Lower leg skin (tissue), 4 donors: ENCODE measurements at places on chromosomes 11 and 22. TPM values are rescaled to one million over a fixed set of nuclear protein-coding genes. Genes with fewer than 3 reads are reported as not detected.

- no peak for DNase-seq
Observed at GRCh38 chr11:86703987-86704386, 31.6 kb upstream of the ME3 start.

DNA sequence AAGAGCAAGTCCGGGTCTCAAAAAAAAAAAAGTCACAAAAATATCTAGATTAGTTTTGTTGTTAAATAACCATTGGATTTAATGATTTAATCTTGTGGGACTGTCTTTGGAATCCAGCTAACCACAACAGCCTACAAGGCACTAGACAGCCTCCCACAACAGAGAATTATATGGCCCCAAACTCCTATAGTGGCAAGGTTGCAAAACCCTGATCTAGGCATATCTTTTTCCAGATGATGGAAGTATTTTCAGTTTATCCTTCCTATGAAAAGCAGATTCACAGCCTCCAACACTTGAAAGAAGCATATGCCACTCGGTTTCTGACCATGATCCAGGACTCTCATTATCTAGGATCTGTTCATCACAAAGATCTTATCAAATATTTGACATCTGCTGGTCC lies 5.4 kb upstream of the C11orf87 start:
- DNase-seq = no peak

- no peak for DNase-seq
Observed at GRCh38 chr11:112852143-112852866, 108.9 kb upstream of the NCAM1 start.

DNA sequence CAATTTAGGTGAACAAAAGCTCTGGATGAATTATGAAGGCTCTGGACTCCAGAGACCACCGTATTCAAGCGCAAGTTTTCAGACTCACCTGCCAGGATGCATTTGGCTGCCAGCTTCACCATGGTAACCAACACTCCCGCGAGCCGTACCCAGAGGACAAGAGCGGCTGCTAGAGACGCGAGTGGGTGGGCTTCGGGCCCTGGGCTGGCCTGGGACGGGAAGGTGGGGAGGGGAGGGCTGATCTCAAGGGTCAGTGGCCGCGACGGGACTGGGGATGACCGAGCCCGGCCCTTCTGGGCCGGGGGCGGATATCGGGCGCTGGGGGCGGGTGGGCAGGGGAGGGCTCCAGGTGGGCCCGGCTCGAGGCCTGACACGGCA lies 344 bp downstream of the IFT27 start:
- DNase-seq = no peak

GRCh38 chr11:123209591-123209990 lies 14.5 kb upstream of the CLMP start:
- no peak for DNase-seq

DNA sequence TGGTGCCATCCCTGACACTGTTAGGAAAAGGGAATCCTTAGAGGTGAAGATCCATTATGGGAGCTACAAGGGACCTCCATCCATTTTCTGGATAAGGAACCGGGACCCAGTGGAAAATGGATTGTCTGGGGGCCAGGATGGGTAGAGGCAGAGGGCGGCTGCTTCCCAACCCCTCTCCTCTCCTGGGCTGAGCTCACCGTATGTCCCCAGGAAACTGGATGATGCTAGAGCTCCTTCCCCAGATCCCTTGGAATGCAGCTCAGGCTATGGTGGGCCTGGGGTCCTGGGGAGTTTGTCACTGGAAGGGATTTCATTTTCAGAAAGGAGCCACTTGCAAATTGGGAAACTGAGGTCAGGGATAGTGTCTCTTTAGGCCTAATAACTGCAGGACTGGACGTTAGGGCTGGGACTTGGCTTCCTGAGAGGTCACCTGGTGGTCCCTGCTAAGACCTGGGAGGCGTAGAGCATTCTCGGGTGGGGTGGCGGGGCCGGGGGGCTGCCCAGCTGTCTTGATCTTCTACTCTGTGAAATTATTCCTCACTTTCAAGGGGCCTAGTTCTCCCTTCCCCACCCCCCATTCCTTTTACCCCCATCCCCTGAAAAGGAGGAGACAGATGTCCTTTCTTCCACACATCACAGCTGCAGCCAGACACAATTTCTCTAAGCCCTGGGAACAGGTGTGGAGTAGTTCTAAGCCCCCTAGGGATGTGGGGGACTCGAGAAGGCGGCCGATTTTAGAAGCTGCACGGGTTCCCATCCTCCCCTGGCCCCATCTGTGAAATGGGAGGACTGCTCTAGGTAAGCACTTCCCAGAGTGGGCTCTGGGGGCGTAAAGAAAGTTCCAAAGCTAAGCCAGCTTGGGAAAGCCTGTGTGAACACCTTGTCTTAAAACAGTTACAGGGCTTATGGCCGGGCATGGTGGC lies 99.8 kb downstream of the PKNOX2 start:
- no peak for DNase-seq

GRCh38 chr22:44147821-44148574 lies 32.7 kb upstream of the PARVG start:
- no peak for DNase-seq

- DNase-seq = no peak
Observed at GRCh38 chr11:1076061-1076665, 1.5 kb downstream of the MUC2 start.

Gene ELFN2
- total RNA-seq = 1.3 TPM

Gene NLRP6
- 0.25 TPM for total RNA-seq

Gene RAB38
- 26.9 TPM for total RNA-seq

Gene CCT8L2
- total RNA-seq = not detected

Gene SAA1
- total RNA-seq = 16.8 TPM

Gene PHETA2
- 13.0 TPM for total RNA-seq
